ENCODE measurements at places on chromosomes 1 and 21. TPM values are rescaled to one million over a fixed set of nuclear protein-coding genes. Genes with fewer than 3 reads are reported as not detected.

Gene DDI2
- 22.2 TPM for total RNA-seq

Gene PRPF38B
- 52.2 TPM for total RNA-seq

Gene LCE3D
- 1.2 TPM for total RNA-seq

Gene TSSK3
- 1.0 TPM for total RNA-seq

Gene PIGP
- 5.7 TPM for total RNA-seq

Gene TFF2
- not detected for total RNA-seq

Measured in mammary epithelial cell (primary cell).